ENCODE measurements at places on chromosomes 3 and 15.

DNA sequence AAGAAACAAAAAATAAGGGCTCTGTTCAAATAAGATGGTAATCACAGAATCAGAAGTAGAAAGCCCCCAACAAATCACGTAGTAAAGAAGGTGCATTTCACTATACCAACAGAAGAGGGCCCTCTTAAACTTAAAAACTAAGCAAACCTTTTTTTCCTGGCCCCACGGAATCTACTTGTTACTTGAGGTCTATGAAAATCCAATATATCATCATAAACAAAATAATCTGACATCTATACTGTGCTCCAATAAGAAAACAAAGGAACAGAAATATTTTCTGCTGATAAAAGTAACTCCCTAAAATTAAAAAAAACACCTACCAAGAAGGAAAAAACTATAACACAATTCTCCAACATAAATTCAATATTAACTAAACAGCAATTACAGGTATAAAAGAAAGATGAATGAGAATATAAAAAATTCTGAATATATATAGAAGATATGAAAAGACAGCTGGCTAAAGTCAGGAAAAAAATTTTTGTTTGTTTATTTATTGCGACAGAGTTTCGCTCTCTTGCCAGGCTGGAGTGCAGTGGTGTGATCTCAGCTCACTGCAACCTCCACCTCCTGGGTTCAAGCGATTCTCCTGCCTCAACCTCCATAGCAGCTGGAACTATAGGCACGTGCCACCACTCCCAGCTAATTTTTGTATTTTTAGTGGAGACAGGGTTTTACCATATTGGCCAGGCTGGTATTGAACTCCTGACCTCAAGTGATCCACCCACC is 81.8 kb downstream of the CLASP2 start:
- DNase-seq = no peak

- DNase-seq = no peak
Observed at GRCh38 chr15:46996359-46996758, 720.9 kb upstream of the SEMA6D start.

DNA sequence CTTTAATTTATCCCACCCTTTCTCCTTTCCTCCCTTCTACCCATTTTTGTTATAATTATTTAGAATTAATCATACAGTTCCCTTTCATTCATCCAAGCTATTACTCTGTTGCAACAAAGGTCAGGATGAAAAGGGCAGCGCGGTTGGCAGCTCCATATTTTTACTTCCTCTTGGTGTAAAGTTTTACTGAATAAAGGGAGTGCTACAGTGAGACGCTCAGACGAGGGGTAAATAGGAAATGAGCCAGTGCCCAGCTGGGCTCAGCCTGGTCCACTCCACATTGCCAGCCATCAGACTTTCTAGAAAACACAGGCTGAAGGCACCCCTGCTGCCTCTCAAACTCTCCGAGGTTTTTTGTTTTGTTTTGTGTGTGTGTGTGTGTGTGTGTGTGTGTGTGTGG is 21.9 kb upstream of the ZBTB38 start:
- no peak for DNase-seq

DNA sequence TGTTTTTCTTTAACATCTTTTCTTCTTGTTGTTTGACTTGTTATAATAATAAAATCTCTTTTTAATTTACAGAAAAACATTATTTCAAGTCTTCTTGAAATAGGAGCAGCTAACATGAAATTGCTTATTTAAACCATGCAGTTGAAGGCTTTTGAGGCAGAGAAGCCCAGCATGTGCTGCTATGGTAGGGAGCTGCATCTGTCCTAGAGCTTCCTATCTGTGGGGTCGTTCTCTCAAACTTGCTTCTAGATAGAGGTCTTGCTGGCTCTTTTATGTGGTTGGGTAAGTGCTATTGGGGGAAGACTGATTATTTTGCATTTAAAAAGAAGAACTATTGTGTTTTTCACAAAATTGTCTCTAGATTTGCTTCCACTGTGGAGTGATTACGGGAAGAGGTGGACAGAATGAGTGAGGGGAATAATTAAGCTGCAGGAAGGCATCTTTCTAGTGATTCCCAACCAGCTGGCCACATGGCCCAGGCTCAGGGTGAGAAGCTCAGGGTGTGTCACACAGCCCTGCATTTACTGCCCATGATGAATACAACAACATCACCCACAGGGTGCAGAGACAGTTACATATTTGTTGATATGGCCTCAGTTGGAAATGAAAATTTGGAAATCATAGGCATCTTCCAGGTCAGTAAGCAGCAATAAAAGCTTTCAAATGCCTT is 98.7 kb downstream of the CHST2 start:
- no peak for DNase-seq

DNA sequence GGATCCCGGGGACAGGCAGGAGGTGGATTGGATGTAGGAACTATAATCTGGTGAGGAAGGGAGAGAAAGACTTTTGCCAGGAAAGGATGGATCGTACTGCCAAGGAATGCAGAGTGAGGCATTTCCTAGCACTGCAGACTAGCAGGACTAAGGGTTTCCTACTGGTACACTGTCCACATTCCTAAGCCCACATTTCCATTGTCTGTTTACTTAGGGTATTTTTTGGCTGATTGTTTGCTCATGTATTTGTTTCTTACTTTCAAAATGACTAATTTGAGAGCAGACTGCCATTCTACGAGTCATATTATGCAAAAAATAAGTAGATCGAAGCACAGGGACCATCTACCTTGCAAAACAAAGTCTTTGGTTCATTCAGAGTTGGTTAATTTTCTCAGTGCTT is 1029.5 kb upstream of the NR2F2 start:
- DNase-seq = no peak

DNA sequence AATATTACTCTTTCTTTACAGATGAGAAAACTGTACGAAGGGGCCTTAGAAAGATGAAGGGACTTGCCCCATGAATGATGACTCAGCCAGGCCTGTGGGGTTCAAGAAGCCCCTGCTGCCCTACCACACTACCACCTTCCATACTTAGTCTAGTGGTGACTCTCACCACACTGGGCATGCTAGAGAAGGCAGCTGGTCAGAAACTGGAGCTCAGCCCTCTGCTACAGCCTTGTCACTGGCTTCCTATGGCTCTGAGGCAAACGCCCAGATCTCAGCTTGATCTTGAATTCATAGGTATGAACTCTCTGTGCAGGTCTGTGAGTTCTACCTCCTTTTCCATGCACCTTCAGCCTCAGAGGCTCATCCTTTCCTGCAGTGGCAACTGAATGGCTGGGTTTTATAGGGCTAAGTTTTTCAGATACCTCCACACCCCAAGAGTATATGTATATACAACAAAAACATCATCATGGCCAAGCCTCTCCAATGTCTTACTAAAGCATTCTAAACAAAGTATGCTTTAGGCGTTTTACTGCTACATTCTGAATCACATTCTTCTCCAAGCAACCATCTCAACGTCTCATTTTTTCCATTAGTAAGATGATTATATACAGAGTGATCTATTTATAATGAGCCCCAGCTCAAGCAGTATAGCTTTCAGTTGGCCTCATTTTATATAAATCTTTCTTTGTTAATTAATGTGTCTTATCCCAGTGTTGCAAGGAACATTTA is 234.1 kb downstream of the GREM1 start:
- DNase-seq = no peak

DNA sequence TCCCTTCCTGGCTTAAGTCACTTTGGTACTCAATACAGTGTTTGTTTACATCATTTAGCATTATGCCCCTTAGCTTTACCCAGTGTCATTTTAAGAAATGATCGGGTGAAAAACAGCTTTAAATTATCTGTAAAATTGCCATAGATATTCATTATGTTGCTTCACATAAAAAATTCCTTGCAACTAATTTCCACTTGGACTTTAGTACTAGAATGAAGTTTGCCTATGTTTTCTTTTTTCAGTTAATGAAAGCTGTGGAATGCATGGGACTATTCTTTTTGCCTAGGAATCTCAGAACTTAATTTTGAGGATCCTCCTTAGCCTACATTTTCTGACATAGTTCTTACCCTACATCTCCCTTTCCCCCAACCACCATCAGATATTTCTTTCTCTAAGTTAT is 38.4 kb downstream of the CCNL1 start:
- DNase-seq = no peak
